NCI-H82 (cell line): ENCODE measurements at places on chromosomes 1 and 21.
A peak's percentile ranks its signal among the peaks of the same experiment; 100 is the strongest.

- peak; percentile 72 for DNase-seq
Measured at GRCh38 chr1:196660852-196661251, 9.0 kb downstream of the CFH start.

- DNase-seq: no peak
Measured at GRCh38 chr1:19305880-19306279, 6.1 kb downstream of the AKR7A2 start.

DNA sequence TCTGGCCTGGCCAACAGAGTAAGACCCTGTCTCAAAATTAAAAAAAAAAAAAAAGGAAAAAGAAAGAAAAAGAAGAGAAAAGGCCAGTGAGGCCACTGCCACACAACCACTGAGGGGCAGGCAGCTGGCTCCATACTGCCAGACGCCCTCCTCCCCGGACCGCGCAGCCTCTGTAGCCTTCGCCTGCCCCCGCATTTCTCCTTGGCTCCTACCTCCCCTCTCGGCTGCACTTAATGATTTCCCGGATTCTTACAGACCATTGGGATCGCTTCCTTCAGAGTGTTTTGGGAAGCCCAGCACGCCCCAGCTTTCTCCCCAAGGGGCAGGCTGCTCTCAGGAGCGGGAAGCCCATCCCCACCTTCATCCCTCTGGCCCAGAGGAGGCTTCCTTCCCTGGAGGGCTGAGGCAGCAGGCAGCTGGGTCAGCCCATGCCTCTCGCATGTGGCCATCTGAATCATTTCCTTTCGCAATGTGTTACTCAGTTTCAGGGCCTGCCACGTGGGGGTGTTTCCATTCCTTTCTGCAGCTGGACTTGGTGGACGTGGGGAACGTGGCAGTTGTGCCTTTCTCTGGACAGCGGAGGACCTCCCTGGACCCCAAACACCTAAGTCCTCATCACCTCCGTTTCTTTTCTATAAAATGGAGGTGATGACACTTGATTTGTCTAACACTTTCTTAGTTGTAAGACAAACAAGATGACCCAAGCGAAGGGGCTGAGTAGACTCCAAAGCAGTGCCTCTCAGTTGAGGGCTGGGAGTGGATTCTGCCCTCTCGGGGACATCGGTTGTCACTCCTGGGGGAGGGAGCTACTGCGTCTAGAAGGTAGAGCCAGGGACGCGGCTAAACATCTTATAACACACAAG is 2.3 kb downstream of the SLC2A5 start:
- DNase-seq: no peak

GRCh38 chr1:42951588-42951987 is 7.1 kb downstream of the SLC2A1 start:
- no peak for DNase-seq

DNA sequence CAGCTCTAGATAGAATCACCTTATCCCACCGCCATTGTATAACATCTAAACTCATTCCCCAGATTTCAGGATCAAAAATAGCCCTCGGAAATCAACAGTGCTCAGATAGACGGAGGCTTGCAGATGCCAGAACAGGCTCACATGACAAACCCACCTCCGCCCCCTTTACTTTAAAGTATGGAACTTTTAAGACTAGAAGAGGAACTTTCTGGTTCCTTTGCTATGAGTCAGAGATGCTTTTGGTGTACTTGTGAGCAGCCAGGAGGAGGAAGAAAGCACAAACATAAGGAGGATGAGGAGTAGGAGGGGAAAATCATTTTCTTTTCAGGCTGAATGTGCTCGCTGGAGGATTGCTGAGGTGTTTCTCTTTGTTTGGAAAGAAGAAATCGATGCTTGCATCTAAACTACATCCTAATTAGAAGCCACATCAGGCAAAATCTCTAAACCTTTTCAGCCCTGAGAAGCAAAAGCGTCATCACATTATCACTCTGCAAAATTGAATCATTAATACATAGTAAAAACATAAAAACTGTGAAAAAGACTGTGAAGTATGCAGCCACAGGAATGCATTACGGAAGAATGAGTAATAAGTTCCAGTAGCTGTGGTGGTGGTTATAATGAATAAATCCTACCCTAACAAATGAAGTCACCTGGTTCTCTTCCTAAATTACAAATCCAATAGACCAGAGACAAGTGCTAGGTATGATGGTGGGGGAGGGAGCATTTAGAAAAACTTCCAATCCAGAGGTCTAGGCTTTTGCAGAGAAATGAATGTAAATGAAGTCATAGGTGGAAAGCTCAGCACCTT is 251.3 kb downstream of the KCNH1 start:
- no peak for DNase-seq

DNA sequence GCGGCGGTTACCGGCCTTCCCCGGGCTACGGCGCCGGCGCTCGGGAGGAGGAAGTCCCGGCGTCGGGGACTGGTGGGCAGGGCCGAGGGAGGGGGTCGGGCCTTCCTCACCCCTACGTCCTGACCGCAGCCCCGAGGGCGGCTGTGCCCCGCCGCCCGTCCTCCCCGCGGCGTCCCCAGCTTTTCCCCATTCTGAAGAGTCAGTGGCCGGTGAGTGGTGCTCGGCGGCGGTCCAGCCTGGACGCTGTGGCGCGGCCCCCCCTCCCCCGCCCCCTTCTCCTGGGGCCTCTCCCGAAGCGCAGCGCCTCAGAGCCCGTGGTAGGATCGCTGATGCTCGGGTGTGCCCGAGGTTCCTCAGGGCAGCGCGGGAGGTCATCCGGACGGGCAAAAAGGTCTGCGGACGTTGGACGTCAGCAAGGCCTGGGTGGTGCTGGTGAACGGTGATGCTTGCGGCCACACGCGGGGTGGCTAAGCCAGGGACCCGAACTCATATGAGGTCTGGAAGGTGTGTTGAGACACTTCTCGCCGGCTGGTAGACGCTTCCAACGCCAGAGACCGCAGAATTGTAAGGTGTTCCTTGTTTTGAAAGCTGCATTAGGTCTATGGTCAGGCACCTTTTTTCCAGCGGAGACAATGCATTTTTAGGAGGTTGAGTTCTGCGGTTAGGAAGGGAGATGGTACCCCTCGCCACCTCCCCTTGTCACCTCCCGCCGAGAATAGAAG is 725 bp downstream of the SLC25A33 start:
- DNase-seq: peak; percentile 72

DNA sequence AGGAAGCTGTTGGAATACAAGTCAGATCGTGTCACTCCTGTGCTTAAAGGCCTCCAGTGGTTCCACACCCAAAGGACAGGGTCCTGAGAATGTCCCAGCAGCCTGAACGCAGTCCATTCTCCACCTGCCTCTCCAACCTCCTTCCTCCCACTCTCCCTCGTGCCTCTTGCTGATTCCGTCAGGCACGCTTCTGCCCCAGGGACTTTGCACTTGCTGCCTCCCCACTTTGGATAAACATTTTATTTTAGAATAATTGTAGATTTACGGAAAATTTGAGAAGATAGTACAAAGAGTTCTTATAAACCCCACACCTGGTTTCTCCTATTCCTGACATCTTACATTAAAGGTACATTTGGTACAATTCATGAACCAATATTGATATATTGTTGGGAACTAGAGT is 28.4 kb upstream of the LDLRAP1 start:
- DNase-seq: no peak

GRCh38 chr1:203534526-203534925 is 40.6 kb downstream of the OPTC start:
- no peak for DNase-seq

- no peak for DNase-seq
Measured at GRCh38 chr21:42418886-42419285, 15.2 kb downstream of the UBASH3A start.

- DNase-seq: peak; percentile 98
Measured at GRCh38 chr1:240619906-240620621, 8.1 kb upstream of the GREM2 start.

DNA sequence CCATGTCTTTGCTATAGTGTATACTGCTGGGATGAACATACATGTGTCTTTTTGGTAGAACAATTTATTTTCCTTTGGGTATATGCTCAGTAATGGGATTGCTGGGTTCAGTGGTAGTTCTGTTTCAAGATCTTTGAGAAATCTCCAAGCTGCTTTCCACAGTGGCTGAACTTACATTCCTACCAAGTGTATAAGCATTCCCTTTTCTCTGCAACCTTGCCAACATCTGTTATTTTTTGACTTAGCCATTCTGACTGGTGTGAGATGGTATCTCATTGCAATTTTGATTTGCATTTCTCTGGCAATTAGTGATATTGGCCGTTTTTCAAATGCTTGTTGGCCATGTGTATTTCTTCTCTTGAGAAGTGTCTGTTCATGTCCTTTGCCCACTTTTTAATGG is 37.5 kb upstream of the ANGPTL1 start:
- DNase-seq: no peak

DNA sequence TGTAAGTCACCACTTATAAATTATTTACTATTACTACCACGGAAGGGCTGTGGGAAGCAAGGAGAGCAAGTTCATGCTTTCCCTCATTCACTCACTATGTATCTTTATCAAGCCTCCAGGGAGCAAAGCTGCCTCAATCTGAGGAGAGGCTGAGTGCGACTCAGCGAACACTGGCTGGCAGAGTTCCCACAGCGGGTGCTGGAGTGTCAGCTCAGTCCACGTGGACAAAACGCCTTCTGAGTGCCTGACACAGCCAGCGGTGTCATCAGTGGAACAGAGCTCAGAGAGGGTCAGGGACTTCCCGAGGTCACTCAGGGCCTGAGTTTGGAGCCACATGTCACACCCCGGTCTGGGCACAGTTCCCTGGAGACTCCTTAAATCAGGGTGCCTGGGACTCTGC is 16.9 kb downstream of the MATN1 start:
- peak; percentile 32 for DNase-seq

GRCh38 chr1:12173631-12174121 is 6.9 kb downstream of the TNFRSF1B start:
- DNase-seq: no peak

DNA sequence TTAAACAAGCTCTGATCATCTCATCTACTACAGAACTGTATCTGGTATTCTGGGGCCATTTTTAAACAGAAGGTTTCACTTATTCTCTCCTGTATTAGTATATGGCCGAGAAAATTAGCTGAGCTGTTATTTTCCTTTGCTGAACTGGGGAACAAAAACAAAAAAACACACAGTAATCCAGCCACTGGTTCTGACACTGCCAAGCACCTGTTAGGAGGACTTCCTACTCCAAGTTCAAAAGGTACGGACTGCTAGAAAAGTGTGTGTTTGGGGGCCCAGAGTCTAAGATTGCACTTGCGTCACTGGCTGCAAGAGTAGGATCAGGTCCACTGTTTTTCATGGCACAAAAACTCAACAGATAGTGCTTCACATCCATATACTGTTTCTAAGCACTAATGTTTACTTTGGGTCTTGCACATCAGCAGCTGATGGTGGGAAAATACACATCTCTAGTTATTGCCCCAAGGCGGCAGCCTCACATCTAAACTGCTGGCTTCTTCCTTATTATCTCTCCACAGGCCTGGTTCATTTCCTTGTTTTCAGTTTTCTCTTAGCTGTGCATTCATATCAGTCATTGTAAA is 226.1 kb downstream of the FGGY start:
- DNase-seq: no peak

DNA sequence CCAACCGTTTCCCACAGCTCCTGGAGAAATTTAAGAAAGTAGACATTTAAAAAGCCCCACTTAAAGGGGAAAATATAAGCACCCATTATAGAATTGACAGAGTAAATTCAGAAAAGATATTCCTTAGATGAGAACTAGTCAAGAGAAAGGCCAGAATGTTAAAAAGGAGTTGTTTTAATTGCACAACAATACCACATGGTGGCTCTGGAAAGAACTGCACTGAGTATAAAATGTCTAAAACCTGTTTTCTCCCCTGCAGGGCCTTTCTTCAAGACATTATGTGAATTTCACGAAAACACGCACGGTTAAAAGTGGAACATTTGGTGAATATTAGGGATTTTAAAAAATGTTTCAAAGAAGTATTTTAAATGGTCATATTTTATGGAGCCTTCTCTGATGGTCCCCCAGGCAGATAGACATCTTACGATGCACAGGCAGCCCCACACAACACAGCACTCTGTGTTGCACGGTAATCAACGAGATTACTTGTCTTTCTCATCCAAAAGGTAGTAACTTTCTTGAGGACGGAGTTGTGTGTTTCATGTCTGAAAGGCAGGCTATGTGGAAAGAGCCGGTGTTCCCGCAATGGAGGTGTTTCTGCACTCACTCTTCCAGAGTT is 101.9 kb downstream of the PRRX1 start:
- DNase-seq: peak; percentile 41

DNA sequence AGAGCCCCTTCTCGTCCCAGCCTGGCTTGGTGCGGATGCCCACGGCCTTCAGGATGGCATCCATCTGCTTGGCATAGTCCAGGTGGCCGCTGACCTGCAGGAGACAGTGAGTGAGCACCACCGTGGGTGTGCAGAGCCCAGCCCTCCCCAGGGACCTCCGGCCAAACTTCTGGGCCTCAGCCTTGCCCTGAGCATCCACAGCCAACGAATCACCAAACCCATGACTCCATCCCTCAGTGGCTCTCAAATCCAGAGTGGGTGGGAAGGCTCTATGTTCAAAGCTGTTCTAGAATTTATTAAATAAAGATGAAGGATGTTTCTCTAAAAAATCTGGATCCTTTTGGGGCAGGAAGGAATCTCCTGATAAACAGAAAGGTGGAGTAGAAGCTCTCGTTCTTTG is 18.7 kb downstream of the HTR6 start:
- DNase-seq: no peak

DNA sequence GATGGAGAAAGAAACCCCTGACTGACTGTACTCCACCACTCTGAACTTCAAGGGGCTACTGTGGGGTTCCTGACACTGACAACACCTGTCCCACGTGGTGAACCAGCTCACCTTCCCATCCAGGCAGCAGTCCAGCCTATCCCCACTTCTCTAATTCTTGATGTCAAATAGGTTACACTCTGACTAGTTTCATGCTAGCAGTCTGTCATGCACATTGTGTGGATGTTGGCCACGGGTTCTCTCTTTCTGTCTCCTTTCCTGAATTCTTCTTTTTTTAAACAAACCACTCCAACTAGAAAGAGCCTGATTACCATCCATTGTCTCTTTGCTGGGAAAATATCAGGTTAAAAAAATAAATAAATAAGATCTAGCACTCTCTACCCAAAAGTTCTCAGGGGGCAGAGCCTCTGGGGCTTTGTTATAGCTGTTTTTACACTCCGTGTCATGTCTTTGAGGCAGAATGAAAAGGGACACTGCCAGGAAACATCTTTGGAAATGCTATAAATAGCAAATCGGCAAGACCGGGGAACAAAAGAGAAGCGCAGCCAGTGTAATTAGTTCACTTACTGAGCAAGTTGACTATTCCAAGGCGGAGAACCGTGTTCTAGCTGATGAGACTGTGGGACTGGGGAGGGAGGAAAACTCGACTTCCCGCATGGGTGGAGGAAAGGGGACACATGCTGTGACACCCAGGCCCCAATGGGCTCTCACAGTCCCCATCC is 356.1 kb downstream of the OMA1 start:
- no peak for DNase-seq

- DNase-seq: peak; percentile 48
Measured at GRCh38 chr1:233730809-233731208, 116.9 kb downstream of the KCNK1 start.

DNA sequence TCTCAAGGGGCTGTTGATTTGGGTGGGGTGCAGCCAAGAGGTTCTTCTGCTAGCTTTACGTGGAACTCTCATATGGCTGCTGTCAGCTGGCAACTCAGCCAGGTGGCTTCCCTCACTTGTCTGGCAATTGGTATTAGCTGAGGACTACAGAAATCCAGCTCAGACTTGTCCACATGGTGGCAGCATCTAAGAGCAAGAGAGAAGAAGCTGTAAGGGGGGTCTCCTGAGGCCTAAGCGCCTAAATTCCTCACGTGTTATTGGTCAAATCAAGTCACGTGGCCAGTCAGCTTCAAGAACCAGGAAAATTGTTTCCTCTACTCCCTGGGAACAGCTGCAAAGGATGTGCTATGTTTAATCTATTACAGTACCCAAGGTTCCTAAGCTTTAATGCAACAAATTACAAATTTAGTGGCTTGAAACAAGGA is 4.2 kb upstream of the DYRK3 start:
- DNase-seq: peak; percentile 99

GRCh38 chr1:110554871-110555801 is 36.2 kb upstream of the KCNA10 start:
- DNase-seq: peak; percentile 69
